Pancreas (tissue), 10 donors: ENCODE measurements at places on chromosomes 12 and 14.

GRCh38 chr12:68449196-68449595, 117.0 kb upstream of the MDM1 start:
- no peak overlapping the region for H3K27ac ChIP-seq
- no peak overlapping the region for H3K4me3 ChIP-seq
- H3K36me3 ChIP-seq = no peaks in the 10 kb centered on the region
- peaks cover 4% of the 10 kb centered on the region for H3K4me1 ChIP-seq
- no peak for DNase-seq
- H3K27me3 ChIP-seq = no peaks in the 10 kb centered on the region

- no peak overlapping the region for H3K4me3 ChIP-seq
- H3K36me3 ChIP-seq = no peaks in the 10 kb centered on the region
- H3K27ac ChIP-seq = no peak overlapping the region
- no peaks in the 10 kb centered on the region for H3K27me3 ChIP-seq
- no peaks in the 10 kb centered on the region for H3K4me1 ChIP-seq
- no peak for DNase-seq
Observed at GRCh38 chr14:51547701-51548100, 104.0 kb upstream of the FRMD6 start.

GRCh38 chr14:21539189-21539940, 13.2 kb upstream of the SALL2 start:
- H3K4me1 ChIP-seq = no peaks in the 10 kb centered on the region
- no peak overlapping the region for H3K27ac ChIP-seq
- no peaks in the 10 kb centered on the region for H3K27me3 ChIP-seq
- no peak for DNase-seq
- H3K4me3 ChIP-seq = no peak overlapping the region
- no peaks in the 10 kb centered on the region for H3K36me3 ChIP-seq

DNA sequence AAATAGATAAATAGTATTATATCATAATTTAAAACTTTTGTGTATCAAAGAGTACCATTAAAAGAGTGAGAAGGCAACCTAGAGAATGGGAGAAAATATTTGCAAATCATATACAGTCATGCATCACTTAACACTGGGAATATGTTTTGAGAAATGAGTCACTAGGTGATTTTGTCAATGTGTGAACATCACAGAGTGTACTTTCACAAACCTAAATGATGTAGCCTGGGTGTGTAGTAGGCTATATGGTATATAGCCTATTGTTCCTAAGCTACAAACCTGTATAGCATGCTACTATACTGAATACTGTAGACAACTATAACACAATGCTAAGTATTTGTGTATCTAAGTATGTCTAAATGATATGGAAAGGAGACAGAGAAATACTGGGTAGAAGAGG, 48.0 kb upstream of the ARID2 start:
- no peak overlapping the region for H3K27ac ChIP-seq
- no peak for DNase-seq
- H3K36me3 ChIP-seq = no peaks in the 10 kb centered on the region
- no peaks in the 10 kb centered on the region for H3K4me1 ChIP-seq

- no peaks in the 10 kb centered on the region for H3K27me3 ChIP-seq
- H3K4me1 ChIP-seq = no peaks in the 10 kb centered on the region
- no peaks in the 10 kb centered on the region for H3K36me3 ChIP-seq
- no peak for DNase-seq
Observed at GRCh38 chr12:52831251-52831650, 2.9 kb downstream of the KRT79 start.

DNA sequence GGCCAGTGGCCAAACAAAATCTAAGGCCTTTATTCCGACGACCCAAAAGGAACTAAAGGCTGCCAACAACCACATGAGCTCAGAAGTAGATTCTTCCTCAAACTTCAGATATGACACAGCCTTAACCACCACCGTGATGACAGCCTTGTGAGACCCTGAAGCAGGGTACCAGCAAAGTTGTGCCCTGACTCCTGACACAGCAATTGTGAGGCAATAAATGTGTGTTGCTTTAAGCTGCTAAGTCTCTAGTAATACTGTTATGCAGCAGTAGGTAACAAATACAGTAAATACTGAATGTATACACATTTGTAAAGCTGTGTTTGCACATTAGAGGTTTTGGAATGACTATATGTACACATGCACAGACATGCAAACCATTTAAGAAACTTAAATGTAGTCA, 10.7 kb upstream of the SLC6A13 start:
- H3K4me3 ChIP-seq = no peak overlapping the region
- no peak overlapping the region for H3K27ac ChIP-seq
- no peaks in the 10 kb centered on the region for H3K4me1 ChIP-seq
- no peak for DNase-seq
- H3K27me3 ChIP-seq = no peaks in the 10 kb centered on the region
- H3K36me3 ChIP-seq = no peaks in the 10 kb centered on the region

DNA sequence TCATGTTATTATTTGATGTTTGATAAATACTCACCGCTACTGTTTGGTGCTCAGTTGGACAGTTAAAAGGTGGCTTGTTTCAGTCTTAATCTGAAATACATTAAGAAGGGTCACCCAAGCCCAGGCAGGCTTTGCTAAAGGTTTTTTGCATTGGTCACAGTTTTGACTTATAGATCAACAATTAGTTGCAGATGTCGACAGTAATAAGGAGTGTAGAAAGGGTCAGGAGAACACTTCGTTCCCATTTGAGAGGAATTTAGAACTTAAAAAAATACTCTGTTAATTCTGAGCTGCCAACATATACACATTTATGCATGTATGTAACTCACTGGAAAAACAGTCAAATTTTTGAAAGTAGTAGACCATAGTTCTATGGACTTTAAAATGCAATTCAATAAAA, 130.3 kb downstream of the TMEM30B start:
- H3K4me3 ChIP-seq = no peak overlapping the region
- no peaks in the 10 kb centered on the region for H3K27me3 ChIP-seq
- no peaks in the 10 kb centered on the region for H3K36me3 ChIP-seq
- DNase-seq = no peak
- no peaks in the 10 kb centered on the region for H3K4me1 ChIP-seq
- no peak overlapping the region for H3K27ac ChIP-seq
